ENCODE measurements at places on chromosomes 11 and 22. TPM values are rescaled to one million over a fixed set of nuclear protein-coding genes. Genes with fewer than 3 reads are reported as not detected.

- H3K4me1 ChIP-seq = no peaks in the 10 kb centered on the region
- H3K36me3 ChIP-seq = no peaks in the 10 kb centered on the region
- no peak overlapping the region for H3K27ac ChIP-seq
- H3K27me3 ChIP-seq = no peaks in the 10 kb centered on the region
- no peak overlapping the region for H3K4me3 ChIP-seq
- DNase-seq = peak; percentile 64
Observed at GRCh38 chr11:60485987-60486386, 6.6 kb upstream of the MS4A12 start.

GRCh38 chr11:133052537-133052936, 479.8 kb downstream of the OPCML start:
- no peak overlapping the region for H3K27ac ChIP-seq
- H3K36me3 ChIP-seq = no peaks in the 10 kb centered on the region
- no peak for DNase-seq
- no peaks in the 10 kb centered on the region for H3K27me3 ChIP-seq
- H3K4me1 ChIP-seq = no peaks in the 10 kb centered on the region

DNA sequence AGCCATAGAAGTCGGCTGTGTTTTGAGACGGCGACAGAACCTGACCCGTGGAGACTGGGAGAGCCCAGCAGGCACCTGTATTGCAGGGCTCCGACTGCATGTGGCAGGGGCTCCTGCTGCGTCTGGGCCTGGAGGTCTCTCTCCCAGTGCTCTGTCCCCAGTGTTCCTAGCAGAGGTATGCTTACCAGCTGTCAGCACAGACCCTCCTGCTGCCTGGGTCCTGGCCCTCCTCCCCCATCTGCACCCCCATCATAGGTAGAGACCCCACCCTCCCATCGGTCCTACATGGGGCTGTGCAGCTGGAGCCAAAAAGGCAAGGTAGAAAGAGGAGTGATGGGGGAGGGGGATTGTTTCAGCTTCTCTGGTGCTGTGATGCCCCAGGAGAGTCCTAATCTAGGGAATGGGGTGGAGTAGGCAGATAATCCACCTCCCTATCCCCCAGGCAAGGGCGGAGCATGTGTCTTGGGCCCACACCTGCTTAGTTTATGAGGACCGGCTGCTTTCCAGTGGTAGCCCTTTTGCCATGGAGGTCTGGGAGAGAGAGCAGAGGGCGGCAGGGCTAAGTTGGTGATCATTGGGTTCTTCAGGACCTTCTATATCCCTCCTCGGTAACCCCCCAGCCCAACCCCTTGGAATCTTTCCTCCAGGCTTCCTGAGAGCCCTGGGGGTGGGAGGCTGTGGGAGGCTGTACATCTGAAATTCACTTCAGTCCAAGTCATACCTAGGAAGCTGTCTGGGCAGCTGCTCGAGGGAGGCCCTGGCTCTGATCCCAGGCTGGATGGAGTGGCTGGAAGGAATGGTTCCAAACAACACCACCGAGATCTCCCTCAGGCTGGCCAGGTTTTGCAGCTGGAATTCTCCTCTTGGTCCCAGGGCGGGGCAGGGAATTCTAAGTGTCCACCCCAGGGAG, 5.3 kb downstream of the SLC7A4 start:
- H3K4me1 ChIP-seq = peaks cover 61% of the 10 kb centered on the region
- peaks cover 45% of the 10 kb centered on the region for H3K27me3 ChIP-seq
- no peak overlapping the region for H3K4me3 ChIP-seq

DNA sequence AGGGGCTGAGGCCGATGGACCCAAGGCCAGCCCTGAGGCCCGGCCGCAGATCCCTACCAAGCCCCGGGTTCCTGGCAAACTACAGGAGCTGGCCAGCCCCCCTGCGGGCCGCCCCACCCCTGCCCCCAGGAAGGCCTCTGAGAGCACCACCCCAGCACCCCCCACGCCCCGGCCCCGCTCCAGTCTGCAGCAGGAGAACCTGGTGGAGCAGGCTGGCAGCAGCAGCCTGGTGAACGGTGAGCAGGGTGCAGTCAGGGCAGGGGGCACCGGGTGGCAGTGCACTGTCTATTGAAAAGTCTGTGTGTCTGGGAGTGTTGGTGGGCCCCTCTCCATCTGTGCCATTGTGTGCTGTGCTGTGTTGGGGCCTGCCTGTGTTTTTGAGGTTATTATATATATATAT, 16.1 kb downstream of the MICALL1 start:
- H3K27me3 ChIP-seq = no peaks in the 10 kb centered on the region
- DNase-seq = no peak
- H3K36me3 ChIP-seq = peaks cover 27% of the 10 kb centered on the region
- H3K4me3 ChIP-seq = no peak overlapping the region

The KDM4E gene
- not detected for total RNA-seq

The APOL5 gene
- not detected for total RNA-seq

Measured in K562 (cell line).